ENCODE measurements at places on chromosomes 7 and 10. TPM values are rescaled to one million over a fixed set of nuclear protein-coding genes. Genes with fewer than 3 reads are reported as not detected.
A peak's percentile ranks its signal among the peaks of the same experiment; 100 is the strongest.

DNA sequence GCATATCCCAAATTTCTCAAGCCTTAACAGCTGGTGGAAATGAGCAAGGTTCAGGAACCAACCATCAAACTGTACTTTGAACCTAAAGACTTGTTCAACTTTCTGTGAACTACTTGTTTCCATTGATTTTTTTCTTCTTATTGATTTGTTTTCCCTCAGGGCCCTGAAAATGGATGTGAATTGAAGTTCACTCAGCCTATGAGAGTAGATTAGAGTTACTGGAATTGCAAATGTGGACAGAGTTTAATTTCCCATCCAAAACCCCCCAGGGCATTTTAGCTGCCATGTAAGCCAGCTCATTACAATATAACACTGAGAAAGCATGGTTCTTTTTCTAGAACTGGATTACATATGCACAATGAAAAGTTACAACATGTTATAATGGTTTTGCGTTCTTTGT lies 1105.7 kb downstream of the REEP3 start:
- DNase-seq = no peak

DNA sequence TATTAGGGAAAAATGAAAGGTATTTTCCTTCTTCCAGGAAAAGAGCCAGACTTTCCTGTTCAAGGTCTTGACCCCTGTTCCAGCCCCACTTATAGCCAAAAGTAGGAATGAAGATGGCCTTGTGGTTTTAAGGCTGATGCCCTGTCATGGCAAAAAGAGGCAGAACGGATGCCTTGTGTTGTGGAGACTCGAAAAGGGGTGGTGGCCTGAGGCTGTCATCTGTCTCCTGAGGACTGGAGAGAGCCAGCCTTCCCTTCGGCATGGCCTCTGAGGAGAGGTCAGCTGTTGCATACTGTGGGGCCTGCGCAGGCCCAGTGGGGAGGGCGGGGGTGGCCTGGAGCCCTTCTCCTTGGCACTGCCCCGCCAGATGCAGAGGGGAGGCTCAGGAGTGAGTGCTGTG lies 166.0 kb upstream of the EEPD1 start:
- DNase-seq = no peak

DNA sequence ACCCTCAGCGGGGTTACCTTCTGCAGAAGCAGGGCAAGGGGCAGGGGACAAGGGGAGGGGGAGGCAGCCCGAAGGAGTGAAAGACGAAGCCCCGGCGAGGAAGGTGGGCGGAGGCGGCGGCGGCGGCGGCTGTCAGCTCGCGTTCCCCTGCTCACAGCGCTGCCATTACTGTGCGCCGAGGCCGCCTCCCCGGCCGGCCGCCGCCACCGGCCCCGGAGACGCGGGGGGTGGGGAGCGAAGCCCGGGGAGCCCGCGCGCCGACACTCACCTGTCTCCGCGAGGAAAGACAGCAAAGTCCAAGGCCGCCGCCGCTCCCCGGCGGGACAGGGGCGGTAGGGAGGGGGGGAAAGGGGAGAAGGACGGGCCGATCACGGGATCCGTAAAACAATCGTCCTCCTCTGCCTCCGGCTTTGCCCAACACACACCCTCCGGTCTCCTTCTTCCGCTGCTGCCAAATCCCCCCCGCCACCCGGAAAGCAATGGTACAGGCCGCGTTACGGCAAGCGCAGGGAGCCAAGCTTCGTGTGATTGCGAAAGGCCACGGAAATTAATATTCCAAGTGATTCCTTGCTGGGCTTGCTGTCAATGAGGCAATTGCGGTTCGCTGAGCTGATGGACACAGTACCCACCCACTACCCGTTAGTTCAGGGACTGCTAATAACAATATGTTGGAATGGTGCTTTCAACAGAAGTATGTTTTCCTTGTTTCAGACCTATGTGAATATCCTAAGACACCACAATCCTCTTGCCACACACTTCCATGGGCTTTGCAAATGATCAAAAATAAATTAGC lies at the start of gene CUL2:
TSS of gene CUL2 (minus strand) at position 180 of the 793 bp plus-strand sequence. CDS start 19,024 bp downstream, outside the sequence.
- peak; percentile 91 for DNase-seq

- no peak for DNase-seq
Measured at GRCh38 chr10:86391986-86392722, 25.6 kb upstream of the GRID1 start.

DNA sequence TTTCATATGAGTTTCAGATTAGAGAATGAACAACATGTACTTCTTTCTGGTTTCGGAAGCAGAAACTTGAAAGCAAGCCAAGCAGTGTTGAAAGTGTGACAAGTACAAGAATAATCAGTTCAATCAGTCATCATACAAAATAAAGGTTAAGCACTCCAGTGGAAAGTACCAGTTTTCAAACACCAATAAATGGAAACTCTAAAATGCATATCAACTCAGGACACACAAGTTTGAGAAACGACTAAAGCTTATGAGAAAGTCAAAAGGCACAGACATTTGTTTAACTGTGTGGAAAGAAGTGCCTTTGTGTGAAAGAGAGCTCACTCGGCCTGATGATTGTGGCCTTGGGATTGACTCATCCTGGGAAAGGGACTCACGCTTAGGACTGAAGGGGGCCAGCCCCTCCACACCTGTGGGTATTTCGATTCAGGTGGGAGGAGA lies 60.6 kb upstream of the AKR1C1 start:
- DNase-seq = no peak

GRCh38 chr10:78899098-78899754 lies 169.5 kb upstream of the ZMIZ1 start:
- DNase-seq = no peak

DNA sequence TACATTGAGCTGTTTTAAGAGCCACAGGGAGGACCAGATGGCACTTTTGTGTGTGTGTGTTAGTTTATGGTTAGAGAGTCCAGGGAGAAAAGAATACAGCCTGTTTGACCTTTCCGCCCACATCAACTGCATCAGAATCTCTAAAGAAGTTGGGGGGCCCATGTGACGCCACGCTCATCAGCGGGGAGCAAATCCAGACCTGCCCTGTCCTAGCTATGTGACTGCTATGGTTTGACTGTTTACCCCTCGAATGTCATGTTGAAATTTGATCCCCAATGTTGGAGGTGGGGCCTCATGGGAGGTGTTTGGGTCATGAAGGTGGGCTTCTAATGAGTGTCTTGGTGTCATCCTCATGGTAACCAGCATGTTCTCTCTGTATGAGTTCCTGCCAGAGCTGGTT lies 128.0 kb downstream of the ADRA2A start:
- DNase-seq = no peak

DNA sequence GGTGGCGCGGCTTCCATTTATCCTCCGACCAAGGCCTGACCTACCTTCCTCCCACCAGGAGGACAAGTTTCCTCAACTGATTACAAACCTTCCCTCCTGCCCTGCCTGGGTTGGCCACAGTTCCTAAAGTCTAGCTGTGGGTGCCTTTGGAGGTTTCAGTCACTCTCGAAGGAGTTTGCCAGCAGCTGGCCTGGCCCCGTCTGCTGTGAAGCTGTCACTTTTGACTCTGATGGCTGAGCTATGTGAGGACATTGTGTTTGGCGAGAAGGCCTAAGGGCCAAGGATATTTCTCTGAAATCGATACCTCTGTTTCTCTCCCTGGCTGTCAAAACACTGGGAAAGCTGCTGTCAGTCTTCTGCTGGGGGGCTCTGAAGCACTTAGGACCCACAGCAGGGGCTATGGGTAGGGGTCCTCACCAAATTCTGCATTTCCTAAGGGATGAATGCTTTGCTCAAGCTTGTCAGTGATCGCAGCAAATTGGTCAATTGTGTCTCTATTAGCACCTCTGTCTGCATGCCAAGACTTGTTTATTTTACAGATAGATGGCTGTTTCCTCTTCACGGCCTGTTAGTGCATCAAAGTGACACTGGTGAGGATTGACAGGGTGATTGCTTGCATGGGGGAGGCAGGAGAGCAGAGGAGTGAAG lies 31.9 kb upstream of the SAMD8 start:
- no peak for DNase-seq

GRCh38 chr10:132988988-132989387 lies 46.6 kb upstream of the CFAP46 start:
- DNase-seq = no peak

- peak; percentile 65 for DNase-seq
Measured at GRCh38 chr10:101014230-101014884, 14.7 kb downstream of the LZTS2 start.

GRCh38 chr10:90204956-90205314 lies 503.5 kb downstream of the KIF20B start:
- DNase-seq = peak; percentile 78

- DNase-seq = no peak
Measured at GRCh38 chr7:151176401-151176800, 8.9 kb upstream of the GBX1 start.

DNA sequence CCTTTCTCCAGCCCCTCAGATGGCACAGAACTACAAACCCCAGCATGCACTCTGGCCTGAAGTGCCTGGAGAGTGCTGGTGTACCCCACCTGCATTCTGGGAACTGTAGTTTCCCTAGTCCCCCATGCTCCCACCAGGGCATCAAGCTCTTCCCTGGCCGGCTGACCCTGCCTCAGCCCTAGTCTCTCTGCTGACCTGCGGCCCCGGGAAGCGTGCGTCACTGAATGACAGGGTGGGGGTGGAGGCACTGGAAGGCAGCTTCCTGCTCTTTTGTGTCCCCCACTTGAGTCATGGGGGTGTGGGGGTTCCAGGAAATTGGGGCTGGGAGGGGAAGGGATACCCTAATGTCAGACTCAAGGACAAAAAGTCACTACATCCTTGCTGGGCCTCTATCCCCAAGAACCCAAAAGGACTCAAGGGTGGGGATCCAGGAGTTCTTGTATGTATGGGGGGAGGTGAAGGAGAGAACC lies 2.1 kb downstream of the NOS3 start:
- DNase-seq = peak; percentile 64

DNA sequence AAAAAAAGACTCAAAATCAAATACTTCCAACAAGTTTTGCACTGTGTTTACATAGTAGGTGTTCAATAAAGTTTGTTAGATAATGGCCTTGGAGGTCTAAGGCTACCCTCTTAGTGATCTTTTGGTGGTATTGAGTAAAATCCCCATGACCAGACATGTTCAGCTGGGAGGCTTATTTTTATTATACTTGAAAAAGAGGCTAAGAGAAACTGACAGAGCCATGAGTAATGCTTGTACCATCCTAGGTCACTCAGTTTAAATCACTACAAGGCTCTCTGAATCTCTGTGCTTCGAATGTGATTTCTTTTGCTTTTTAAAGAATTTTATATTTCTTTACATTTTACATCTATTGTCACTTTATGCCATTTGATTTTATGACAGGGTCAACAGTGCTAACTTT lies 90.5 kb downstream of the TWIST1 start:
- peak; percentile 16 for DNase-seq

- no peak for DNase-seq
Measured at GRCh38 chr7:119343289-119343688, 929.7 kb upstream of the KCND2 start.

GRCh38 chr7:2811476-2812113 lies 32.5 kb downstream of the GNA12 start:
- DNase-seq = no peak

Gene EBF3
- total RNA-seq = 3.4 TPM

Gene PRRT4
- total RNA-seq = not detected

Gene SPDYE16
- under 0.01 TPM for total RNA-seq

Gene DYNC1I1
- total RNA-seq = 8.4 TPM

Gene NME8
- total RNA-seq = not detected

Gene PAX4
- not detected for total RNA-seq

Gene CDHR1
- not detected for total RNA-seq

Gene SPDYE5
- total RNA-seq = not detected

Data from Daoy (cell line).